ENCODE measurements at places on chromosomes 5 and 9.

DNA sequence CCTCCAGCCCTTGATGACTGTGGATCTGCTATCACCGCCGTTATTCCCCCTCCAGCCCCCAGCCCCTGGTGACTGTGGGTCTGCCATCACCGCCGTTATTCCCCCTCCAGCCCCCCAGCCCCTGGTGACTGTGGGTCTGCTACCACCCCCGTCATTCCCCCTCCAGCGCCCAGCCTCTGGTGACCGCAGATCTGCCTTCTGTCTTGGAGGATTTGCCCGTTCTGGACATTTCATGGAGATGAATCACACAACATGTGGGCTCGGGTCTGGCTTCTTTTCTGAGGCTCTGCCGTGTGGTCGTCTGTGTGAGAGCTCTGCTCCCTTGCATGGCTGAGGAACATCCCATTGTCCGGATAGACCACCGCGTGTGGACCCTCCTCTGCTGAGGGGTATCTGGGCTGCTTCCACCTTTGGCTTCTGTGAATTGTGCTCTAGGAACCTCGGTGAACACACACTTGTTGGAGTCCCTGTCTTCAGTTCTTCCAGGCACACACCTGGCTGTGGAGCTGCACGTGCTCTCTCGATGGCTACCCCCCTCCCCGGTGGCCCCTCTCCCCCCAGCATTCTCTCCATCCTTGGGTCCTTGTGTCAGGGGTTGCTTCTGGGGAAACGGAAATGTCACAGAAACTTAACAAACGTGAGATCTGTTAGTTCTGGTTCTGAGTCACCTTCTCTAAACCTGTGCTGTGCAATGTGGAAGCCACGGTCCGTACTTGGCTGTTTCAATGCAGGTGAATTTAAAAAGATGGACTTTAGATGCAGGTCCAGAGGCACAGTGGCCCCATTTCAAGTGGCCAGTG lies 105.3 kb upstream of the COL5A1 start:
- DNase-seq, result peak; percentile 94

DNA sequence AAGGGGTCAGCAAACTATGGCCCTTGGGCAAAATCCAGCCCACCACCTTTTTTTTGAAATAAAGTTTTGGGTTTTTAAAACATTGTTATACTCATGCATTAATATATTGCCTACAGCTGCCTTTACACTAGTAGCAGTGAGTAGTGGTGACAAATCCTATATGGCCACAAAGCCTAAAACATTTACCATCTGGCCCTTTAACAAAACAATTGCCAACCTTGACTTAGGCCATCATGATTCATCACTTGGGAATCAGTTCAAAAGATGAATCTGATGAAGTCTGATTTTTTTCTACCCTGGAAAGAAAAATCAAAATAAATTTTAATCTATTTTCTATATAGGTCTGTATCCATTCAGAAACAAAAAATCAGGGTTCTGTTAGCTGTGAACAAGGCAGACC lies 484.9 kb downstream of the BNC2 start:
- DNase-seq, result peak; percentile 16

GRCh38 chr5:55453211-55453610 lies 81.6 kb downstream of the PLPP1 start:
- no peak for DNase-seq

DNA sequence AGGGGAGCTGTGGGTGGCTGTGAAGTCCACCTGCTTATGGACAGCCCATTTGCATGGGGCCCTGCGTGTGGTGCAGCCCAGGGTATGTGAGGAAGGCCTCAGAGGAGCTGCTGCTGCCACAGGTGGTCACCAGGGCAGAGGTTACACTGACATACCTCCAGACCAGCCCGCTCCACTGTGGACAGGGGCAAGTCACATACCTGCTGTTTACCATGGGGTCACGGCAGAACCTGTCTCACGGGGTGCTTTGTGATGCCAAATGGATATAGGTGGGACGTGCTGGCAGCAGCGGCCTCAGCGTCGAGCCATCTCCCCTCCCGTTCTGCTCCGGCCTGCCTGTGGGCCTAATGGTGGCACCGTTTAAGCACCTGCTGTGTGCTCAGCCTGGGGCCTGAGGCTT lies 127.5 kb upstream of the LMX1B start:
- DNase-seq, result no peak

DNA sequence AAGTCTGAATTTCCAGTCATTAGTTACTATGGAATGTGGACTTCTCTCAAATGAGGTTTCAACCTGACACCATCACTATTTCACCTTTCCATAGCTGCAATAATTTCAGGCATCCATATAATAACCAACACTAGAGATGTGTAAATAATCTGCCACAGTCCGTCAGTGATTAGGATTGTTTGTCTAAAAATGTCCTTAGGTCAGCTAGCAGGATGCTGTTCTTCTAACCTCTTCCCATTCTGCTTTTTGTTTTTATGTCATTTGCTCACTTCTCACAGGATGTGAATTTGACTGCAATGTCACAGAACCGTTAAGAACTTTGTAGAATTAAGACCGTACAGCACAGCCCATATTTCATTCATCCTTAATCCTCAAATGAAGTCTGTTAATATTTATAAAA lies 166.4 kb upstream of the RASA1 start:
- no peak for DNase-seq

DNA sequence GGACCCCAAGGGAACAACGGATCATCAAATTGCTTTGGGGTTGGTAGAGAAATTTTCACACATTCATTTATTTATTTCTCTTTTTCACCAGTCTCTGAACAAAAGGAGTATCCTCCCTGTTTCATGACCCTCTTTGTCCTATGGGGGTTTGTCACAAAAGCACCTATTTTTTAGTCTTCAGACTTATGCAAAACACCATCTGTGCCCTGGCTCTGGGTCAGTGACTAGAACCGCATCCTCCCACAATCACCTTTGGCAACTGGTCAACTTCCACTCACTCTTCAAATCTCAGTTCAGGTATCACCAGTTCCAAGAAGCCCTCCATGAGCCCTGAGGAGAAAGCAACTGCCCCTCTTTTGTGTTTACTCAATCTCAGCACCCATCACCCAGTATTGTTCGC lies 395.7 kb downstream of the CDK5RAP2 start:
- DNase-seq, result no peak

- DNase-seq, result no peak
These were observed 68.6 kb downstream of the RAI14 start for GRCh38 chr5:34724741-34725140.

DNA sequence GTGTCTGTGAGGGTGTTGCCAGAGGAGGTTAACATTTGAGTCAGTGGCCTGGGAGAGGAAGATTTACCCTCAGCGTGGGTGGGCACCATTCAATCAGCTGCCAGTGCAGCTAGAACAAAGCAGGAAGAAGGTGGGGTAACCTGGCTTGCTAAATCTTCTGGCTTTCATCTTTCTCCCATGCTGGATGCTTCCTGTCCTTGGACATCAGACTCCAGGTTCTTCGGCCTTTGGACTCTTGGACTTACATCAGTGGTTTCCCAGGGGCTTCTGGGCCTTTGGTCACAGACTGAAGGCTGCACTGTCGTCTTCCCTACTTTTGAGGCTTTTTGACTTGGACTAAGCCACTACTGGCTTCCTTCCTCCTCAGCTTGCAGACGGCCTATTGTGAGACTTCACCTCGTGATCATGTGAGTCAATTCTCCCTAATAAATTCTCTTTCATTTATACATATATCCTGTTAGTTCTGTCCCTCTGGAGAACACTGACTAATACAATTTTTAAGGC lies 38.1 kb downstream of the PBX3 start:
- no peak for DNase-seq

- peak; percentile 54 for DNase-seq
These were observed 473.8 kb upstream of the PTPRD start for GRCh38 chr9:11086561-11086960.

DNA sequence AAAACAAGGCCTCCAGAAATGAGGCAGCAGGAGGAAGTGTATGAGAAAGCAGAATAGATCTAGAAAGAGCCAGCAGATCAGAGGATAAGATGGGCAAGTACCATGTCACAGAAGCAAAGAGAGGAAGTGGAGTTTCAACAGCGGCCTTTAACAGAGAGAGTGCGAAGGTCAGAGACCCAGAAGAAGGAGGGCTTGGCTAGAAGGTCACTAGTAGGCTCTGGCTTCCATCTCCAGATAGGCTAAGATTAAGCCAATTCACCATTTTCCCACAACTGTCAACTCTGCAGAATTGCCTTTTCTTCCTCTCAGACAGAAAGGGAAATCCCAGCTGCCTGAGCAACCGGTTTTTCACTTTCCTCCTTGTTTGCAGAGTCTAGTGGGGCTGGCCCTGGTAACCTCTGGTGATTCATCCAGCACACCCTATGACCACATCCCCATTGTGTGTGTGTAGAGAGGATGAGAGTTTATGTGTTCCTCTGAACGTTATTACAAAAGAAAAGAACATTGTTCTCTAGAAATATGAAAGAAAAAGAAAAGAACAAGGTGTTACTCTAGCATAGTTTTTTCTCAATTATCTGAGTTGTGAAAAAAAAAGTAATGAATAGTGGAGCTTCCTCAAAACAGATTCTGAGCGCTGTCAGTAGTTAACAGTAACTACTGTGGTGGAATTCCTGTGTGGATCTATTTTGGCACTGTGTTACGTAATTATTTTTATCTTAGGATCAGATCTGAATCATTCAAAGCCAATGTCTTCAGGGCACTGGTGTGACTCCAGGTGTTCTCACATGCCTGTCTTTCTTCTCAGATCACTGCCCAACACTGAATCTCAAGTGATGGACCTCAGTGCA lies 220.4 kb downstream of the ARRDC3 start:
- DNase-seq, result peak; percentile 83

GRCh38 chr9:83047839-83048775 lies 14.8 kb downstream of the RASEF start:
- peak; percentile 94 for DNase-seq

DNA sequence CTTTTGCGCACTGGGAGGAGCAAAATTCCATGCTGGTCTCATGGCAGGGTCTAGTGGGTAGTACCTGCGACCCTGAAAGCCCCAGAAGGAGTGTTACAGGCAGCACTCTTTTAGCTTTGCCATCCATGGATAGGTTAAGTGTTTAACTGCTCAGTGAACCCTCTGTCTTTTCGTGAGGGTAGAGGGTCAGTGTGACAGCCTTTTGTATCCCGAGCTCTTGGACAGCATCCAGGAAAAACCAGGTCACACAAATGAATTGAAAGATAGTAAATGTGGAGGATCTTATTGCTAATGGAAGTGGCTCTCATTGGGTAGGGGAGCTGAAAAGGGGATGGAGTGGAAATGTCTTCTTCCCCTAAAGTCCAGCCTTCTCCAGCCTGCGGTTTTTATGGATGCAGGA lies 57.8 kb upstream of the CCDC112 start:
- DNase-seq, result no peak

GRCh38 chr5:43065387-43065947 lies 25.3 kb upstream of the ANXA2R start:
- DNase-seq, result no peak

DNA sequence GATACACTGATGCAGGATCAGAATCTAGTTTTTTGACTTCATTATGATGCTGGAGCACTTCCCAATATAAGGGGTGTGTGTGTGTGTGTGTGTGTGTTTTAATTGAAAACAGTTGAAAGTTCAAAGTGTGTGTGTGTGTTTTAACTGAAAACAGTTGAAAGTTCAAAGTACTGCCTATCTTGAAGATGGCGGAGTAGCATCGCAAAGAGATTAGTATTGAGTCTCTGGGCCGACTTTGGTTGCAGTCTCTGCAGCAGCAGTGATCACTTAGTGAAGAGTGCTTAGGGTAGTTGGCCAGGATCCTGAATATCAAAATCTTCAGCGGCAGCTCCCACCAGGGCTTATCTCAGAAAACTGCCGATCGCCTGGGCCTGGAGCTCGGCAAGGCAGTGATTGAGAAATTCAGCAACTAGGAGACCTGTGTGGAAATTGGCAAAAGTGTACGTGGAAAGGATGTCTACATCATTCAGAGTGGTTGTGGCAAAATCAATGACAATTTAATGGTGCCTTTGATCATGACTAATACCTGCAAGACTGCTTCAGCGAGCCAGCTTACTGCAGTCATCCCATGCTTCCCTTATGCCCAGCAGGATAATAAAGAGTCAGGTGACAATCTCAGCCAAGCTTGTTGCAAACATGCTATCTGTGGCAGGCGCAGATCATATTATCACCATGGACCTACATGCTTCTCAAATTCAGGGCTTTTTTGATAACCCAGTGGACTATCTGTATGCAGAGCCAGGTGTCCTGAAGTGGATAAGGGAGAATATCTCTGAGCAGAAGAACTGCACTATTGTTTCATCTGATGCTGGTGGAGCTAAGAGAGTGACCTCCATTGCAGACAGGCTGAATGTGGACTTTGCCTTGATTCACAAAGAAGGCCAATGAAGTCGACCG lies 7.3 kb upstream of the SCAI start:
- DNase-seq, result no peak

DNA sequence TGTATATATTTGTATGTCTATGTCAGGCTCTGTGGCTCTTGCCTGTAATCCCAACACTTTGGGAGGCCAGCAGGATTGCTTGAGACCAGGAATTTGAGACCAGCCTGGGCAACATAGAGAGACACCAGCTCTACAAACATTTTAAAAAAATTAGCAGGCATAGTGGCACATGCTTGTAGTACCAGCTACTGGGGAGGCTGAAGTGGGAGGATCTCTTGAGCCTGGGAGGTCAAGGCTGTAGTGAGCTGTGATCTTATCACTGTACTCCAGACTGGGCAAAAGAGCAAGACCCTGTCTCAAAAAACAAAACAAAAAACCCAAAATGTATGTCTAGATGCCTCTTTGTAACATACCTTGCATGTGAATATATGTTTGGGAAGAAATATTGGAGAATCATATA lies 15.8 kb downstream of the ARRDC3 start:
- DNase-seq, result no peak
